ENCODE measurements at places on chromosomes 13 and 19.

DNA sequence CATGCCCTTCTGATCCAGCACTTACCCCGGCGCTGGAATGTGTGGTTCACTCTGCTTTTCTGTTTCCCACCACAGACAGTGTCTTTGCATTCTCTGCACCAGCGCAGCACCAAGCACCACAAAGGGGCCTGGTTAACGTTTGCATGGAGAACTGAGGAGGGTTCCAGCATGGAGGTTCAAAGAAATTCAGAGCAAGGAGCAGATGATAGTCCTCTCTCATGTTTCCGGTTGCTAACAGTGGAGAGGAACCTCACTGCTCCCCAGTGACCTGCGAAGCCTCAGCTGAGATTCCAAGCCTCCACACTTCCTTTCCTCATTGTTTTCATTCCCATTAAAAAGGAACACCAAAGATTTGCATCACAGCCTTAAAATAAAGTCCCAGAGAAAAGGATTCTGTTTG lies 99.7 kb downstream of the STARD13 start:
- no peak for DNase-seq

DNA sequence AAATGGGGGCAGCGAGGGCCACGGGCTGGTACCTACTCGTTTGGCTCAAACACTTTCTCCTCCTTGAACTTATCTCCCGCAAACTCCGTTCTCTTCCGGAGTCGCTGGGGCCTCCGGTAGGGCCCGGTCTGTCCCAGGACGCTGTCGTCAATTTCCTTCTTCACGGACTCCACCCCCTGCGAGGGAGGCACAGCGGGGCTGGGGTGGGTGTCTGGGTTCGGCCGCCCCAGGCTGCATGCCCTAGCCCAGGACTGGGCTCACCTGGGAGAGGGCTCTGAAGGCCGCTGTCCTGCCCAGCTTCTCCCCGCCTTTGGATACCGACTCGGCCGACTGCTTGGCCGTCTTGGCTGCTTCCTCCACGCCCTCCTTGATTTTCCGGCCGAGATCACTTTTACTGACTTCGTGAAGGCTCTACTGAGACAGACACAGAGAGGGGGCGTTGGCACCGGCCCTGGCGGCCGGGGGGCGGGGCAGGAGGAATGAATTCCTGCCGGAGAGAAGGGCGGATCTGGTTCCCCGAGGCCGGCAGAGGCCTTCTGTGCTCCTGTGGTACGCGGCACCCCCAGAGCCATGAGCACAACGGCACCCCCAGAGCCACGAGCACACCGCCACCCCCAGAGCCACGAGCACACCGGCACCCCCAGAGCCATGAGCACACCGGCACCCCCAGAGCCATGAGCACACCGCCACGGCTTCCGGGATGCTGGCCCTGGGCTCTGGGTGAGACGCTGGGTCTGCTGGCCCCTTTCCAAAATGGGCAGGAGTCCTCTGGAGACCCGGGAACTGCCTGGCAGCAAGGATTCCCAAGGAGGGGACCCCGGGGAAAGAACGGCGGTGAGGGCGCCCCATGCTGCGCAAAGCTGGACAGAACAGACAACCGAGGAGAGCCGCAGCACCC lies 8.1 kb upstream of the CTXN1 start:
- no peak for DNase-seq

GRCh38 chr13:95256091-95256490 lies 45.2 kb downstream of the ABCC4 start:
- DNase-seq, result no peak

DNA sequence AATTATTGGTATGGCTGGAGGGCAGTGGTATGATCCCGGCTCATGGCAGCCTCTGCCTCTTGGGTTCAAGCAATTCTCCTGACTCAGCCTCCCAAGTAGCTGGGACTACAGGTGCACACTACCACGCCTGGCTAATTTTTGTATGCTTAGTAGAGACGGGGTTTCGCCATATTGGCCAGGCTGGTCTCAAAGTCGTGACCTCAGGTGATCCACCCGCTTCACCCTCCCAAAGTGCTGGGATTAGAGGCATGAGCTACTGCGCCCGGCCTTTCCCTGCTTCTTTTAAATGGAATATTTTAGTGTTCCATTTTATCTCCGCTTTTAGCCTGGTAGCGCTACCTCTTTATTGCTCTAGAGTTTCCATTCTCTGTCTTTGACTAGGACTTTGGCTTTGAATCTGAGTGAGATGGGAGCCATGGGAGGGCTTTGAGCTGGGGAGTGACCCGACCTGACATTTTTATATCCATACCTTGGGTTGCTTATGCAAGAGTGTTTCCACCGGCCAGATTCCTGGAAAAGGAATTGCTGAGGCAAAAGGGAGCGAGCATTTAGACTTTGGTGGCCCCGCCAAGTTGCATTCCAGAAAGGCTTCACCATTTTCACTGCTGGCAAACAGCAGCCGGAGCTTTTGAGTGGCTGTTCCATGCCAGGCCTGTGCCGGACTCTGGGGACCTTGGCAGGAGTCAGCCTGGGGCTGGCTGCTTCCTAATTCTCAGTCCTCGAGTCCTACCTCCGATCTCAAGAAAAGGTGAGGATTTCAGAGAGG lies 22.9 kb downstream of the BICRA start:
- no peak for DNase-seq

GRCh38 chr19:47239152-47239551 lies 8.2 kb upstream of the BBC3 start:
- no peak for DNase-seq
